ENCODE measurements at places on chromosomes 1 and 21.

DNA sequence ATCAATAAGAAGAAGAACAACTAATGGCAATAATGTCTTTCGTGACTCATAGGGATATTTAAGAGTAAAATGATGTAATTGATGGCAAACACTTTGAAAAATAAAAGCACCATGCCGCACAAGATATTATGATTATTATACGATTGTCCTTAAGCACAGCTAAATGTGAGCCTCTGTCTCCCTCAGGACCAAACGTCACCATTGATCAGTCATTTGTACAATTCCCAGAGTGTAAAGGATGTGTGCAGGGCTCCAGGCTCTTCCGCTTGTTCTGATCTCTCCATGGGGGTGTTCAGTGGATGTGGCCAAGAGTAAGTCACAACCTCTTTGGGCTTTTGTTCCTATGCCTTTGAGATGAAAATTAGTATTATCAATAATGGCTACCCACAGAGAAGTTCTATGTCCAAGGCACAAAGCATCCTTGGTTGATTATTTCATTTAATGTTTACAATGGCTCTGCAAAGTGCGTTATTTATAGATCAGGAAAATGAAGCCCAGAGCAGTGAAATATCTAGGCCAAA, 17.7 kb upstream of the C1orf87 start:
- DNase-seq: no peak

GRCh38 chr1:205767248-205767647, 8.0 kb downstream of the RAB29 start:
- DNase-seq: no peak

- DNase-seq: no peak
These were observed 50.6 kb upstream of the SLC35A3 start for GRCh38 chr1:99919220-99919619.

- no peak for DNase-seq
These were observed 29.1 kb upstream of the C1orf146 start for GRCh38 chr1:92188436-92189255.

- no peak for DNase-seq
These were observed 53.2 kb downstream of the OPTC start for GRCh38 chr1:203547147-203547546.

DNA sequence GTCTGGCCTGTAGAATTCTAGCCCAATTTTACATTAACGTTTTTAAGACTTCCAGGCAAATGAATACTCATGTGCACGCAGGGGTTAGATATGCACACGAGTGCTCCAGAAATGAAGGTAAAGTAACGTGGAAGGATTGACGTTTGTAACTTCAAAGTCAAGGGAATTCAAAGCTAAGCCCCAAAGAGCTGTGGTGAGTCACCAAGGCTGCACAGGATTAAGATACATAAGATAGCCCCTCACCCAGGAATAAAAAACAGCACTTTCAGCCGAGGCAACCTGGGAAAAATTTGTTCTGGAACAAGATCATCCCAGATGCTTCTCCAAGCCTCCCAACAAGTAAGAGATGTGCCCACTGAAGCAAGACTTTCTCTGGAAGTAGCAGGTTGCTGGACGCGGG, 259.6 kb upstream of the PLXNA2 start:
- DNase-seq: no peak

DNA sequence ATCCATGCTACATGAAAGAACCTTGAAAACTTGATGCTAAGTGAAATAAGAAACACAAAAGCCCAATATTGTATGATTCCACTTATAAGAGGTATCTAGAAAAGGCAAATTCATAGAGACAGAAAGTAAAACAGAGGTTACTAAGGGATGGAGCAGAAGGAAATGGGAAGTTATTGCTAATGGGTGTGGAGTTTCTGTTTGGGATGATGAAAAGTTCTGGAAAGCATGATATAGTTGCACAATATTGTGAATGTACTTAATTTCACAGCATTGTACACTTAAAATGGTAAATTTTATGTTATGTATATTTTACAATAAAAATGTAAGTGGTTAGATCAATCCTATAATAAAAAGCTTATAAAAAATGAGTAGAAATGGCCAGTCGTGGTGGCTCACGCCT, 1.6 kb upstream of the NECAP2 start:
- DNase-seq: no peak

- DNase-seq: peak; percentile 23
These were observed 748 bp downstream of the PPP1R15B start for GRCh38 chr1:204410688-204411450.

- DNase-seq: peak; percentile 97
These were observed 103.0 kb downstream of the SSBP3 start for GRCh38 chr1:54302951-54303843.

DNA sequence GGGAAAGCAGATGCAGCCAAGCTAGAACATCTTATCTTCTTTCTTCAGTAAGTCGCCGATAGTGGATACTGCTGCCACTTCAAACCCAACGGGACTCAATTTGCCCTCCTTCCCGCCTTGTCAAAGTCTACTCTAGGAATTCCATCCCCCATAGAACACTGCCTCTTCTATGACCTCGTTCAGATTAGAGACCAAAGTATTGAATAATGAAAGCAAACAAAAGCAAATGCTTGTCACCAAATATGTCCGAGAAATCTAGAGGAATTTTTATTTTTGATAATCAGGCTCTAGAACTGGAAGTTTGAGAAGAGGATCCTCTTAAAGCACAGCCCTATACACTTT, 853 bp upstream of the RRAGC start:
- DNase-seq: no peak

GRCh38 chr1:41784531-41785274, 134.0 kb downstream of the HIVEP3 start:
- no peak for DNase-seq

DNA sequence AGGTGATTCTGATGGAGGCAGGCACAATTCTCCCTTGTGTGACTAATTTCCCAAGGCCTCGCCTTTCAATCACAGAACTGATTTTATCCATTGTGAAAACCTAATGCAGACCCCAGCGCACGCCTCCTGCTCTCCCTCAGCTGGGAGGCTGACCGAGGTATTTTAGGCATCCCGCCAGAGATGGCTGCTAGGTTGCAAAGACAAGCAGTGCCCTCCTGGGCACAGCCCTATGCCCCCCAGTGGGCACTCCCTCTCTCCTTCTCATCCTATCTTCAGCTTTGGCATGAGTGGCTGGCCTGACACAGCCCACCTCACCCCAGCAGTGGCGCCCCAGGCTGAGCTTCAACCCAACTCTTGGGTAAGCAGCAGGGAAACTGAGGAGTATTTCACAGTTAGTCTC, 24.2 kb upstream of the ZNF648 start:
- DNase-seq: no peak

DNA sequence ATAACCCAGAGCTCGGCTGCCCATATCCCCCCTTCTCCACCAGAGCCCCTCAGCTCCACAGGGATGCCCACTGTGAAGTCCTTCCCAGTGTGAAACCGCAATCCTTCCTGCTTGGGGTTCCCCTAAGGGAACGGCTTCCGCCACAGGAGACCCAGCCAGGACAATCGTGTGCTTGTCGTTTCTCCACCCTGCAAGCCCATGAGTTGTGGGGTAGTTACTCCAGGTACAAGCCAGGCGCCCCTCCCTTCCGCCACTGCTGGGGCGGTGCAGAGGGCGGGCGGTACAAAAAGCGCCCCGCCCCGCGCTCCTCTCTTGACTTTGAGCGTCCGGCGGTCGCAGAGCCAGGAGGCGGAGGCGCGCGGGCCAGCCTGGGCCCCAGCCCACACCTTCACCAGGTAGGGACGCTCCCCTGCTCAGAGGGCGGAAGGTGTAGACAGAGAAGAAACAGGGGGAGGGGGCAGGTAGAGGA, at the start of gene TINAGL1:
Gene TINAGL1 (plus strand): TSS at position 315 of the 469 bp plus-strand sequence. CDS start 634 bp downstream, outside the sequence.
- no peak for DNase-seq

- no peak for DNase-seq
These were observed 30.7 kb downstream of the GNG12 start for GRCh38 chr1:67802565-67802964.

- no peak for DNase-seq
These were observed 8.1 kb upstream of the MYOG start for GRCh38 chr1:203093754-203094410.

GRCh38 chr1:24070821-24071393, 41.0 kb downstream of the MYOM3 start:
- DNase-seq: peak; percentile 76

- DNase-seq: no peak
These were observed 99.8 kb downstream of the MRPL39 start for GRCh38 chr21:25507522-25507921.

DNA sequence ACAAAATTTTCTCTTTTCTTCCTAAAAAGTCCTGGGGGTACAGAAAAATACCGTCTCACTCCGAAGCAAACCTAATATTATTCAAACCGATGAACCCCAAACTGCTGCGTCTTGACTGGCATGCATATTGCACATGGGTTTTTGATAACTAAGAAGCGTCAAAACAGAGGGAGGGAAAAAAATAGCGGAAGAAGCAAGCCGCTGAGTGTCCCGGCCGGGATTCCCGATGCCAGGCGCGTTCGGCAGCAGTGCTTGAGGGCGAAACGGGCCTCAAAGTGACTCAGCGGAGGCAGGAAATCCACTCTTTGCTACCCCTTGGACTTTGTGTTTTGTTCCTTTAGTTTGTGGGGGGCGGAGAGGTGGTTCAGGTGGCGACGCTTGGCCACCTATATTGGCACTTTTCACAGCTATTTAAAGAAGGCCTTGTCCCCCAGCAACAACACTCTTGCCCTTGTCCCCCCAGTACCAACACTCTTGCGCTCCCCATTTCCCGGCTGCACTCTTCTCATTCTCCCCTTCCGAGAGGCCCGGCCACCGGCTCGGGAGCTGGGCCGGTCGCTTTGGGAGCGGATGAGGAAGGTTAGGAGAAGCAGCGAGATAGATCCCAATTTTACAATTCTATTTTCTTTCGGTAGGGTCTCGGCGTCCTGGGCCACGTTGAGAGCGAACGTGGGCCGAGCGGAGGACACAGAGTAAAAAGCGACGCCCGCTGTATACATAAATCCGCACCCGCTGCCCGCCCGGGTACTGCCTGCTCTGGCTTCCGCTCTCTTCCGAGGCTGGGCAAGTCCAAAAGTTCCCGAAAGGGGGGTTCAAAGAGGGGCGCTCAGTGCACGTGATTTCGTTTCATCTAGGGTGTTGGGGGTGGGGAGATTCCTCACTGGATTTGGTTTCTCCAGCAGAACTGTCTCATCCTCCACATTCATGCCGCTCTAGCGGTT, 2.5 kb downstream of the LMX1A start:
- DNase-seq: no peak

DNA sequence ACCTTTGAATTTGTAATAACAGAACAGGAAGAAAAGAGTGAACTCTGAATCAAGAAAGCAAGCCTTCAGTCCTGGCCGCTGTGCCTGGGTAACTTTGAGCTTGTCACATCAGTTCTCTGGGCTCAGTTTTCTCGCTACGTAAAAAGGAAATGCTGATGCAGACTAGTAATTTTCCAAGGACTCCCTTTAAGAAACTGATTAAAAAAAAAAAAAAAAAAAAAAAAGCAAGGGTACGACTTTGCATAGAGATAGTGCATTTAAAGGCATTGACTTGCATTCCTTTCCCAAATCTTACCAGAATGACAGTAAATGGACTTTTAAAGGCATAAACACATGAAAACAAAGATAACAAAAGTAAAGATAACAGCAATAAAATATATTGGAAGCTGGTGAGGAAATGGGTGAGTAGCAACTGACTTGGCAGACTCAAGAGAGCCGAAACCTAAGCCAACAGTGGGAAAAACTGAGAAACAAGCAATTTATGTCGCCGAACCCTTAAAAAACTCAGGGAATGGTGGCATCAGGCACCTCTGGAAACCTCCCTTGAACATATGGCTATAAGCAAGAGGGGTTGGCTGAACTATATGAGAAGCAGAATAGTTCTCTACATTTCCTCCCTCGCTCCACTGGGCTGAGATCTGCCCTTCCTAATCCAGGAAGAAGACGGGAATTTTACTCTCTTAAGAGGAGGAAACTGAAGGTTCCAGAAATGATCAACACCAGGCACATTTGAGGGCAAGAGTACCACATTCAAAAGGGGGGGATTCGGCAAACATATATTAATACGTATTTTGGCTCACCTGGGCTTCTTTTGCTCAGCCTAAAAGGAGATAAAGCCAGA, 189.2 kb downstream of the CDC7 start:
- no peak for DNase-seq

GRCh38 chr1:61220536-61220935, 138.2 kb downstream of the NFIA start:
- DNase-seq: peak; percentile 66

DNA sequence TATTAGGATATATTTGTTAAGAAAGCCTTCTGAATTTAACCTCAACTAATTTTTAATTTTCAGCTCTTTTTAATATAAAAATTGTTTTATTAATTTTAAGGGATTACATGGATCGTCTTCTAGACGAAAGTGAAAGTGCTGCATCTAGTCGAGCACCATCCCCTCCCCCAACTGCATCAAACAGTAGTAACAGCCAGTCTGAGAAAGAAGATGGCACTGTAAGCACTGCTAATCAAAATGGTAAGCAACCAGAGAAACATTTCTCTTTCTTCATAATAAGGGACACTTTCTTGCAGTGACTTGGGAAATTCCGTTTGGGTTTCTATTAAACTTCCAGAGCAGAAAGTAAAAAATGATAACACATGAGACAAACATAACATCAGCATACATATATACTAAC, 56.9 kb downstream of the MIER1 start:
- no peak for DNase-seq

DNA sequence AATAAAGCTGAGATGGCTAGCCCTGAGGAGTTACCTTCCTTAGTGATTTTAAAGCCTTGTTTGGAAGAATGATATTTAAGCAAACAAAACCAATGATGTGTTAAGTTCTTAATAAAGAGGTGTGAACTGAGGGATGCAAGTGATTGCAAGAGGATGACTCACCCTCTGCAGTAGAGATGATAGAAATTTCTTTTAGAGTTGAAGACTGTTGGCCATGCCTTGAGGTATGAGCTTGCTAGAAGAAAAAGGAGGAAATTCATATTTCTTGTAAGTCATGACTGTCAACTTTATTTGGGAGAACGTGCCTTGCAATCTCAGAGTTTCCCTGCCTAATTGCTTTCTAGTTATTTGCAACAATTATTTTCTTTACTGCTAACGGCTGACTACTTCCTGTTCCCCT, 94.7 kb downstream of the PLA2G4A start:
- no peak for DNase-seq

- DNase-seq: no peak
These were observed 6.6 kb downstream of the MR1 start for GRCh38 chr1:181040284-181040865.

- DNase-seq: no peak
These were observed 36.5 kb downstream of the SNAP47 start for GRCh38 chr1:227771771-227772170.

DNA sequence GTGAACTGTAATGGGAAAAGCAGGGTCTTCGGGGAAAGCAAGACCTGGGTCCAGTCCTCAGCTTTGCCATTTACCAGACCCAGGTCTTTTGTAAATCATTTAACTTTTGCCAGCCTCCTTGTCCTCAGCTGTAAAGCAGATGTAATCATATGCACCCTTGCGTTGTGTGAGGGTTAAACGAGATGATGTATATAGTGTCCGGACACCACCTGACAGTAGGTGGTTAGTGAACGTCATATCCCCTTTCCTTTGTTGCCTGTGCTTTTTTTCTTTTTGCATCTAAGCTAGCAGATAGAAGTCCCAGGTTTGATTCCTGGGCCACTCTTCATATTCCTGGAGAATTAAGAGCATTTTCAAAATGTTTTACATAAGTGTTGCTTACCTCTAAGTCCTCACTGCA, 28.5 kb downstream of the IL12RB2 start:
- DNase-seq: no peak

- no peak for DNase-seq
These were observed 719 bp downstream of the MFAP2 start for GRCh38 chr1:16979475-16980327.

GRCh38 chr1:63875636-63876035, 101.8 kb downstream of the ROR1 start:
- DNase-seq: no peak

All from COR-L47 (cell line).